ENCODE measurements at places on chromosomes 2 and 18.

DNA sequence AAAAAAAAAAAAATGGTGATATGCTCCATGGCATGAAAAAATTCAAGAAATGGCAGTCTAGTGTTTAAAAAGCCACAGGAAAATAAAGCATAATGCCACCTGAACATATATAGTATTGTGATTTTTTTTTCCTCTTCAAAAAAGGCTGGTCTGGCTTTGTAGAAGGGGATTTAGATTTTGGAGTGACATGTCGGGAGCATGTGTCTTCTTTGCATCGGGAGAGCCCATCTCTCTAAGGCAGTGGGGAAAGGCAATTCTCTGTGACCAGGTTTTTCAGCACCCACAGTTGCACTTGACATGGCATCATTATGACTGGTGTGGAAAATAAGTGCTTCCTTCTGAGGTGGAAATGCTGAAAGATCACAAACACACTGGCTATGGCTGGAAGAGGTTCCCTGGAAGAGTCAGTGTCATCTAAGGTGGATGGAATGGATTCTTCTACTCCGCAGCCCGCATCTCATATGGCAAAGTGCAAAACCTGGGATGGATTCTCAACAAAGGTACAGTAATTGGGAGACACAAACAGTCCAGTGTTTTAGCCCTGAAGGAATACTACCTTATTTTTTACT lies 172.5 kb downstream of the AGAP1 start:
- no peak for DNase-seq

GRCh38 chr2:88842656-88843460 lies 151.4 kb downstream of the RPIA start:
- DNase-seq = no peak

- no peak for DNase-seq
Measured at GRCh38 chr2:201448701-201449100, 2.6 kb downstream of the TRAK2 start.

GRCh38 chr2:160493227-160494028 lies at the start of gene RBMS1:
Gene RBMS1, minus strand, starts transcription at chr2:160493807. Its CDS starts 444 bp downstream, at chr2:160493363.
- peak; percentile 34 for DNase-seq

DNA sequence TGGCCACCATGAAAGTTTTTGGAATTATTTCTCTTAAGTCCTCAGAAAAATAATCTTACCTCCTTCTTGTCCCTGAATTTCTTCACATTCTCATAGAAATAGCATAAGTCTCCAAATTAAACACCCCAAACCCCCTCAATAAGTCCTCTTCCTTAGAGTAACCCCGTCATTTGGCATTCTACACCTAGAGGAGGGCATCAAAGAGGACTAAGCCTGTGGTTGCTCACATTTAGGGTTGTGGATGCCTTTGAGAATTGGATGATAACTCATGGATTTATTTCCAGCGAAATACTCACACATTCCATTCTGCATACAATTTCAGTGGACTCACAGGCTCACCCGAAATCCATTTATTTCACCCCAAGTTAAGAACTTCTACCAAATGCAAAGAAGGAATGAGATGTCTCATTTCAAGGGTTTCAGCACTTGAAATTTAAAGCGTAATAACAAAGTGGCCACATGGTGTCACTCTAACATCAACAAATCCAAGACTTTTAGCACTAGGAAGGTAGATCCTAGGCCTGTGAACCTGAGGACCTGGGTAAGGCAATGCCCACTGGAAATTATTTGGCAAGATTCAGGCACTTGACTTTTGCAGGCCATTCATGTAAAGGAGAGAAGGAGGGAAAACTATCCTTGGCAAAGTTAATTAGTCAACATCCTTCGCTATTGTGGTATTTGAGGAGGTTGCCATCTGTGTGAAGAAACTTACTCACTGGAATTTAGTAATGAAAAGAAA lies 24.6 kb downstream of the DYTN start:
- DNase-seq = peak; percentile 22
